ENCODE measurements at places on chromosomes 11 and 22.

- DNase-seq: no peak
Observed at GRCh38 chr22:31448382-31448781, 41.3 kb downstream of the EIF4ENIF1 start.

DNA sequence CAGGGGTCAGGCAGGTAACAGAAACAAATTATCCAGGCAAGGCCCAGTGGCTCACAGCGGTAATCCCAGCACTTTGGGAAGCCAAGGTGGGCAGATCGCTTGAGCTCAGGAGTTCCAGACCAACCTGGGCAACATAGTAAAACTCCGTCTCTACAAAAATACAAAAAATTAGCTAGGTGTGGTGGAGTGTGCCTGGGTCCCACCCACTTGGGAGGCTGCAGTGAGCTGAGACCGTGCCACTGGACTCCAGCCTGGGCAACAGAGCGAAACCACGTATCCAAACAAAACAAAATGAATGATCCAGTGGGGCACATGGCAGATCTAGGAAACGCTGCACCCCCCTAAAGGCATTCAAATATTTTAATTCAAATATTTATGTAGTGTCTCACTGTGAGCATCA, 9.9 kb downstream of the NUMA1 start:
- DNase-seq: no peak

DNA sequence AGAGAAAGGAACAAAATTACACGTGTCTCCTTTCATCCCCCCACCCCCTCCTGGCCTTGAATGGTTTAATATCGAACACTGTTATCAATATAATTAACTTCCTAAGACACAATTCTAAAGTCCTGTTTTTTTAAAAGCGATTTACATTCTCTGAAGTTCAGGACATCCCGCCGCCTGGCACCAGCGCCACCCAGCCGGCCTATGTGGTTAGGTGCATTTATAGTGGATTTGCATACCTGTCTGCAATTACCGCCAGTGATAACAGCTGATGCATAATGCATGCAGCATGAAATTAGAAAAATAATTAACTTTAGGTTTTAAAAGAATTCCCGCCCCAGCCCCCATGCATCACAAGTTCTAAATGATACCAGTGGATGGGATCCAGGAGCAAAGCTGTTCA, 58.6 kb downstream of the MACROD1 start:
- DNase-seq: no peak

- no peak for DNase-seq
Observed at GRCh38 chr11:116356451-116356850, 416.3 kb downstream of the BUD13 start.

DNA sequence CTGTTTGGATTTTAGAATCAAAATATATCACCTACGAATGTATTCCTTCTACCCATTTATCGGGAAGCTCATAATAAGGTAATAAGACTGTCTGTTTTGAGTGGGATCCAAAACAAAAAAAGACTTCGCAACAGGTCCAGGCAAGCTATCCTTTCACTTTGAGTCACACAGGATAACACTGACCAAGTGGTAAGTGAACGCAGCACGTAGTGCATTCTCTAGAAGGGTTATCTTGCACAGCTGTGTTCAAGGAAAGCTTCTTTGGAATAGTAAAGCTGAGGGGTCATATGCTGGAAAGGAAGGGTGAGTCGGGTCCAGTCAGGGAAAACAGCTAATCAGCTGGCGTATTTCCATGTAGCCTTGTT, 22.3 kb upstream of the NRGN start:
- DNase-seq: no peak

- DNase-seq: no peak
Observed at GRCh38 chr11:132913886-132914285, 618.4 kb downstream of the OPCML start.

GRCh38 chr11:117830674-117831351, 6.3 kb upstream of the FXYD2 start:
- DNase-seq: no peak

DNA sequence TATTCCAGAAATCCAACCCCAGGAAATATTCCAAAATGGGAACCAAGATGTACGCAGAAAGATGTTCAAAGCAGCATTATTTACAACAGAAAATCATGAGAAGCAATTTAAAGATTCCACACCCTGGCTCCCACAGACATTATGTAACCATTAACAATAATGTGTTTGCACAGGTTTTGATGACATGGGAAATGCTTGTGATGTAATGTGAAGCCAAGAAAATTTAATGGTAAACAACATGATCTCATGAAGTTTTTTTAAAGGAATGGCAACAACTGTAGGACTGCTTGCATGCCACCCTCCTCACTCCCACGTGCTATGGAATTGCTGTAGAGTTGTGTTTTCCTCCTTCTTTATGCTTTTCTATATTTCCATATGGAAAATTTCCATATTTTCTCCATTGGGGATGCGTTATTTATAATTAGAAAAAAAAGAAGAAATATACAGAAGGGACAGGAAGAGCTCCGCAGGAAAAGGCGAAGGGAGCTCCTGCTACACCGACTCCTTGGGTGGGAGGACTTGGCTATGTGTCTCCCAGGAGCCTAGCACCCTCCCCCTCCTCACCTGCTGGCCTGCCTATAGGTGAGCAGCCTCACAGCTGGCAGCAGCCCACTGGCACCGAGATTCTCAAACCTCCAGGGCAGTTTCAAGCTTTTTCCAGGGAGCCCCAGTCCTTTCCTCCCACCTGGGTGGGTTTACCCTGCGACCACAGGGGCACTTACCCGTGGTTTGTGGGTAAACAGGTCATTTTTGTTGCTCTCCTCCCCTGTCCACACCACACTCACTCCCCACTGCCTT, 20.9 kb downstream of the LRFN4 start:
- DNase-seq: no peak

DNA sequence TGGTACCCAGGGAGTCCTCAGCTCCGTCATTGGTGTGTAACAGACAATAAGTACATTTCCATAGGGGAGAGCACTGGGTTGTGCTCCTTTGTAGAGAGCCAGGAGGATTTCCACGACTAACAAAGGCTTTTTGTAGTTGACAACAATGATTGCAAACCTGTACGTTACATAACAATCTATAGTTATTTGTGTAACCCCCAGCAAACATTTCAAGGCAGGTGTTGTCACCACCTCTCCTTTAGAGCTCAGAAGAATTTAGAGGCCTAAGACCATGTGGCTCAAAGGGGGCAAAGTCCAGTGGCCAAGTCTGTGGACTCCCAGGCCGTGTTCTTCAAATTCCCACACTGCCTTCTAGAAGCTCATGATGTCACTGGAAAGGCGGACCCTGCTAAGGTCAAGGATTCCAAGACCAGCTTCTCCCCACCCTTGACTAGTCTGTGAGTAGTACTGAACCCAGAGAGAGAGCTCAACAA, 15.8 kb downstream of the RPL27A start:
- no peak for DNase-seq

DNA sequence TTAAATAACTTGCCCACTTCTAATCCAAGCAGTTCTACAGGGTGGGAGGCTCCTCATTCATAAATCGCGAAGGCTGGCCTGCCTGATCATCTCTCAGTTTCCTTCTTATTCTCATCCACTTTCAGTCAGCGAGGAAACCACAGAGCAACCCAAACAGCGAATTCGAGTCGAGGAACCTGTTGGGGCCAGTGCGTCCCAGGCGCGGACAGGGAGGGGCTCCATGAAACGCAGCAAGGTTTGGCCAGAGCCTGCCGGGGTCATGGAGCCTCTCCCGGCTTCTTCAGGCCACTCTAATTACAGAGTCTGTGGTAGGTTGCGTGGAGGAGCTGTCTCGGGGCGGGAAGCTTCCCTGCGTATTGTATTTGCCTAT, 741 bp upstream of the NAV2 start:
- no peak for DNase-seq

DNA sequence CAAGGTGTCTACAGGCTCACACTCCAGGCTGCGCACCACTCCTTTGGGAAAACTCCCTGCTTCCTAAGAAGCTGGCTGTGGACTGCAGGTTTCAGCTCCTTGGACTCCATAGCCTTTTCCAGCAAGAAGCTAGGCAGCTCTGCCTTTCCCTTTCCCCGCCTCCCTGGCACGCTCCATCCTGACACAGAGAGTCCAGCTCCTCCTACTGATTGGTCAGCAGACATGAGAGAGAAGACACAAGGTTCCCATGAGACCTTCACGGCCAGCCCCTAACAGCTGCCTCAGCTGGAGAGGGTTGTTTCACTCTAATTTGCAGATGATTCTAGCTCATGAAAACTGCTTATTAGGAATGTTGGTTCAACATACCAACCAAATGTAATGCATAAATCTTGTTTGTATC, 27.6 kb downstream of the TENM4 start:
- no peak for DNase-seq

Measured in activated CD4-positive, alpha-beta T cell treated with anti-CD3 and anti-CD28 coated beads, Interleukin-2, amount 50 U/mL, for 1 hour (primary cell).